Right renal cortex interstitium (tissue), 3 donors: ENCODE measurements at places on chromosomes 6 and 20.

GRCh38 chr20:42610070-42610469 is 579.6 kb downstream of the PTPRT start:
- no peak for DNase-seq

DNA sequence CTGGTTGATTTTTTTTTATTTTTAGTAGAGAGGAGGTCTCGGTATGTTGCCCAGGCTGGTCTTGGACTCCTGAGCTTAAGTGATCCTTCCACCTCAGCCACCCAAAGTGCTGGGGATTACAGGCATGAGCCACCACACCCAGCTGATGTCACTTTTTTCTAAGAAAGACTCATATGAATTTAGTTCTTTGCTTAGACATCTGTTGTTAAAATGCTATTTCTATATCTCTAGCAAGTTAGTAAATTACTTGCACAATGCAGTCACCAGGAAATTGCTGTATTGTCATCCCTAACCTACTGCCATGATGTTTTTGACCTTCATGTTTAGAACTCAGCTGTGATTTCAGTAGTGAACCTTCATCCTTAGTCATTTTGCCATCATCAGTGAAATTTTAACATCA is 5.7 kb downstream of the KDM1B start:
- no peak for DNase-seq

DNA sequence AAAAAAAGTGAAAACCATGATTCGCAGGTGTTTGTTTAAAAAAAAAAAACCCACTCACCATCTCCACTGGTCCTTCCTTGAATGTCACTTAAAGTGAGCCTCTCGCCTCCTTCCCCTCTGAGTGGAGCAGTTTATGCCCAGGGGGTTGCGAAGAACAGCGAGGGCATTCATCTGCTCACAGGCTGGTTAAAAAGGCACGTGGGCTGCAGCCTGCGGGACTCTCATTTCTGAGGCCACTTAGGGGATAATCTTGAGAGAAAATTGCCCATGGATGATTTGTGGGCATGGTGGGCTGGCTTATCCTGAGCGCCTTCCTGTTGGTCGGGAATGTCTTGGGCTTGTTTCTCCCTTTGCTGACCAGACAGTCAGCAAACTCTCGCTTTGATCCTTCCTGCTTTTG is 18.9 kb downstream of the BCAS4 start:
- DNase-seq = no peak

- DNase-seq = no peak
Measured at GRCh38 chr6:17624396-17624795, 24.3 kb downstream of the FAM8A1 start.

DNA sequence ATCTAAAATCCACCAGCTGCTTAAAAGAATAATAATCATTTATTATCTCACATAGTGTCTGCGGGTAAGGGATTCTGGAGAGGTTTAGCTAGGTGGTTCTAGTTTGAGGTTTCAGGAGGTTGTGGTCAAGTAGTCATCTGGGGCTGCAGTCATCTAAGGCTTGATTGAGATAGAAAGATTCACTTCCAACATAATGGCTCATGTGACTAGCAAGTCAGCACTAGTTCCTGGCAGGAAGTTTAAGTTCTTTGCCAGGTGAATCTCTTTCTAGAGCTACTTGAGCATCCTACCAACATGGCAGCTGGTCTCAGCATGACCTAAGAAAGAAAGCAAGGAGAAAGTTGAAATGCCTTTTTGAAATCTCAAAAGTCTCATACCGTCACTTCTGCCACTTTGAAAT is 128.8 kb downstream of the EDN1 start:
- DNase-seq = no peak

GRCh38 chr6:78746457-78746856 is 120.9 kb upstream of the IRAK1BP1 start:
- no peak for DNase-seq
